ENCODE measurements at places on chromosomes 13 and 19.

- no peak for DNase-seq
Measured at GRCh38 chr13:97544031-97544765, 110.2 kb downstream of the RAP2A start.

GRCh38 chr13:33219926-33220325 is 65.6 kb downstream of the STARD13 start:
- no peak for DNase-seq

GRCh38 chr13:97324115-97324514 is 102.0 kb downstream of the MBNL2 start:
- DNase-seq, result no peak

DNA sequence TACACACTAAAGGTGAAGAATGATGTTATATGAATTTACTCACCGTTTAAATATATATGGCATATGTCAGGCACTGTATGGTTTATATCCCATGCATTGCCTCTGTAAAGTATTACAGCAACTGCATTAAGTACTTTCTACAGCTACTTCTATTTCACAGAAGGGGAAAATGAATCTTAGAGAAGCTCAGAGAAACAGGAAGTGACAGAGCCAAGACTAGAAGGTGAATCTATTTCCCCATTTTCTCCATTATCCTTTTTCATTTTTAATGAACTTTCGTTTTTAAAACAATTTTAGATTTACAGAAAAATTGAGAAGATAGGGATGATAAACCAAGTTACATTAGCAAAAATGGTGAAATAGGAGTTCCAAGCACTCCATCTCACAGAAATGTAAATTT is 863.3 kb downstream of the UQCRFS1 start:
- no peak for DNase-seq

DNA sequence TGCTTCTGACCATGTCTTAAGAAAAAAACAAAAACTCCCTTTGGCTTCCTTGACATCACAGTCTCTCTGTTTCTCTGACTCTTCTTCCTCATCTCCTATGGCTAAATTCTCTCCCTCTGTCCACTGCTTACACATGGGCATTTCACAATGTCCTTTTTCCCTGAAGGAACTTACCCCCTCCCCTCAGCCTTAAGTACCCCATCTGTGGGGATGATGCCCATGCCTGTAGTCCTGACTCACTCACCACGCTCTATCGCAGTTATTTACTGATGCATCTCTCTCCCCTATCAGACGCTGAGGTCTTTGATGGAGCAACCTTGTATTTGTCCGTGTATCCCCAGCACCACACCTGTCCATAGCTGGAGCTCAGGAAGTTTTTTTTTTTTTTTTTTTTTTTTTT is 32.4 kb downstream of the ACTN4 start:
- DNase-seq, result no peak

- DNase-seq, result no peak
Measured at GRCh38 chr13:41931337-41931736, 29.6 kb downstream of the VWA8 start.

GRCh38 chr13:50444726-50445125 is 398.8 kb downstream of the DLEU7 start:
- DNase-seq, result no peak

- peak; percentile 39 for DNase-seq
Measured at GRCh38 chr19:46413262-46414031, at the start of gene CCDC8. TSS of gene CCDC8 (minus strand) at chr19:46413564. CDS start at chr19:46412810, 754 bp downstream.

- no peak for DNase-seq
Measured at GRCh38 chr19:10069046-10069445, 17.1 kb upstream of the SHFL start.

- DNase-seq, result peak; percentile 68
Measured at GRCh38 chr13:69935043-69935442, 172.6 kb upstream of the ATXN8OS start.

DNA sequence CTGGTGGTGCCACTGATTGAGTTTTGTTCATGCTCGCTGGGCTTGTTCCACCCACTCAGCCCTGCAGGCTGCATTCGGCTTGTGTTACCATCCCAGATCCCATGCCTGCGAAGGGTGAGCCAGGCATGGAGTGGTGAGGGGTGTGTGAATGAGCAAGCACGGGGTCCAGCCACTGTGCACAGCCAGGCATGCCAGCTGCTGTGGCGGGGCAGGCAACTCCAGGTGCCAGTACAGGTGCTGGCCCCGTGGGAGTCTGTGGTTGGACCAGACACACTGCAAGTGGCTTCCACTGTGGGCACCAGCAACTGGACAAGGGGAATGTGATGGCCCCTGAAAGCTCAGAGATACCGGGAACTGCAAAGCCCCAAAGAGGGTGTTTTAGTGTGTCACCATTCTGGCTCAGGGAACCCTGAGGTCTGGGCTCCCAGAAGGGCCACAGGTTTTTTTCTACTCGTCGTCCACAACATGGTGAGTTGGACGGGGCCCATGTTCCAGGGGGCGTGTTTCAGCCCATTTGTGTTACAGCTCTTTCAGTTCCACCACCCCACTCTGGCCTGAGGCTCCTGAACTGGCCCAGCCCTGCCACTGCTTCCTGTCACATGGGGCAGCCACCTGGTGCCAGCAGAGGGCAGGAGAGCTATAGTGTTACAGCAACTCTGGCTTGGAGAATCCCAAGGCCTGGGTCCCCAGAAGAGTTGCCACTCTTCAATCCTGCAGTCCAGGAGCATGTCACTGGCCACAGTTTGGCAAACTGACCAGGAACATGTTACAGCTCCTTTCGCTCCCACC is 217.0 kb upstream of the OBI1 start:
- DNase-seq, result peak; percentile 12
